Temporal lobe (tissue), 4 donors: ENCODE measurements at places on chromosomes 6 and 20. TPM values are rescaled to one million over a fixed set of nuclear protein-coding genes. Genes with fewer than 3 reads are reported as not detected.

The PNPLA1 gene
- total RNA-seq: 0.25 TPM

The PSMG4 gene
- 19.9 TPM for total RNA-seq

The HLA-G gene
- not detected for total RNA-seq

The TRAPPC3L gene
- total RNA-seq: under 0.01 TPM

The C20orf202 gene
- total RNA-seq: 0.49 TPM

The NKX2-2 gene
- total RNA-seq: 0.98 TPM

The PGM3 gene
- total RNA-seq: 32.7 TPM

The MAPK13 gene
- total RNA-seq: 1.2 TPM

The POLR1H gene
- 6.9 TPM for total RNA-seq

The GATA5 gene
- total RNA-seq: not detected

The DEFB121 gene
- not detected for total RNA-seq

The OPN5 gene
- total RNA-seq: not detected

The SLPI gene
- not detected for total RNA-seq

The GABRR1 gene
- not detected for total RNA-seq

The SRSF12 gene
- total RNA-seq: 27.5 TPM

The GDAP1L1 gene
- total RNA-seq: 98.6 TPM

The KHDC1L gene
- 0.49 TPM for total RNA-seq

The CLIC1 gene
- total RNA-seq: 16.5 TPM

The HSPA1L gene
- total RNA-seq: 3.7 TPM

The PLCG1 gene
- total RNA-seq: 82.1 TPM

The FKBP1C gene
- total RNA-seq: not detected

The NRN1 gene
- total RNA-seq: 9.6 TPM

The MUCL3 gene
- total RNA-seq: not detected

The DNAH8 gene
- total RNA-seq: under 0.01 TPM
